ENCODE measurements at places on chromosomes 16 and 17.
A peak's percentile ranks its signal among the peaks of the same experiment; 100 is the strongest.

- DNase-seq: no peak
These were observed 51.5 kb downstream of the GSG1L start for GRCh38 chr16:28011971-28012445.

- DNase-seq: no peak
These were observed 16.9 kb downstream of the SLC4A1 start for GRCh38 chr17:44251062-44251461.

- no peak for DNase-seq
These were observed 7.5 kb upstream of the DNAJA2 start for GRCh38 chr16:46980926-46981325.

DNA sequence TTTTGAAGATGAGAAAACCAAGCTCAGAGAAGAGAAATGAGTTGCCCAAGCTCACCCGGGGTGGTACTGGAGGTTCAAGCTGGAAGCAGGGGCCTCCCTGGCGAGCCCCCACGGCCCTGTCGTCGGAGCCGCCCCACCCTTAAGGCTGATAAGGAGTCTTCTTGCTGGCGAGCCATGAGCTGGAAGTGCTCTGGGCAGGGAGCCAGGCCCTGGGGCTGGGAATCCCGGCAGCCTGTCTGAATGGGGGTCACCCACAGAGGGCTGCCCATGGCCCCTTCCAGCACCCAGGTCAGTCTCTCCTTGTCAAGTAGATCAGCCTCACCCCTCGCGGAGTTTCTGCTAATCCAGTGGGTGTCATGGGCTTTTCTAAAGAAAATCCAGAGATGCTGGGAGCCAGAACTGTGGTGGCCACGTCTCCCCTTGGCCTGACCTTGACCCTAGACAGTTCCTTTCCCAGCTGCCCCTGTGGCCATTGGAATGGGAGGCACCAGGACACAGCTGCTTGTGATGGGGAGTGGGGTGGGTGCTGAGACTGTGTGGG lies 1.2 kb upstream of the P2RX1 start:
- DNase-seq: no peak

DNA sequence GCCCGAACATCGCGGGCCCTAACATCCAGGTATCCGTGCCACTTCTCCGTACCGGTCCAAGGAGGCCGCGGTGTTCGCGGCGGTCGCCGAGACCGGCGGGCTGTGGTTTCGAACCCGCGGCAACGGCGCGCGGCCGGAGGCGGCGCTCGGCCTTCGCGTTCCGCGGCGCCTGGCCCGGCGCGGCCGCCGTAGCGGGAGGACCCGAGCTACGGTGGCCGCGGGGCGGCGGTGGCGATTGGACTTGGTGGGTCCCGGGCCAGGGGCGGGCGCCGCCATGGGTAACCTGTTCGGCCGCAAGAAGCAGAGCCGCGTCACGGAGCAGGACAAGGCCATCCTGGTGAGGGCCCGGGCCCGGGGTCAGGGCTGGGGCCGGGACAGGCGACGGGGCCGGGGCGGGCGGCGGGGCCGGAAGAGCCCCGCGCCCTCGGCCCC lies at the start of gene CHMP6:
Gene CHMP6, plus strand, starts transcription at position 197 of the 432 bp plus-strand sequence. Its CDS starts 78 bp downstream, at position 275.
- peak; percentile 66 for DNase-seq

- no peak for DNase-seq
These were observed 13.1 kb upstream of the TRAP1 start for GRCh38 chr16:3730161-3731125.

- no peak for DNase-seq
These were observed 12.4 kb upstream of the ZNF19 start for GRCh38 chr16:71501547-71501946.

GRCh38 chr17:69525920-69526841 lies 111.7 kb downstream of the MAP2K6 start:
- DNase-seq: no peak

DNA sequence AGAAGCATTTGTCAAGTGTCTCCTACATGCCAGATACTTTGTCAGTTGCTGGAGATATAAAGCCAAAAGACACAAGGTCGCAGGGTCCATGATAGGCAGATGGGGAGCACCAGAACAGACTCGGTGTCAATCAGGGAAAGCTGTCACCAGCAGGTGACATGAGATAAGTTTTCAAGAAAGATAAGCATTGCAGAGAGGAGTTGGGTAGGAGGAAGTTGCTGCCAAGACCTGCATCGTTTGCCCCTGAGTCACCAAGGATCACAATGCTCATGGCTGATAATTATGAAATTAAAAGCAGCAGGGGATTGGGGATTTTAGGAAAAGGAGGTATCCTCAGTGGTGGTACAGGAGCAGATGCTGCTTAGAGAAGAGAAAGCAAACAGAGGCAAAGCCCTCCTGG lies 551.1 kb upstream of the CDH11 start:
- DNase-seq: no peak

- DNase-seq: no peak
These were observed 55.5 kb downstream of the OTOA start for GRCh38 chr16:21719283-21719682.

DNA sequence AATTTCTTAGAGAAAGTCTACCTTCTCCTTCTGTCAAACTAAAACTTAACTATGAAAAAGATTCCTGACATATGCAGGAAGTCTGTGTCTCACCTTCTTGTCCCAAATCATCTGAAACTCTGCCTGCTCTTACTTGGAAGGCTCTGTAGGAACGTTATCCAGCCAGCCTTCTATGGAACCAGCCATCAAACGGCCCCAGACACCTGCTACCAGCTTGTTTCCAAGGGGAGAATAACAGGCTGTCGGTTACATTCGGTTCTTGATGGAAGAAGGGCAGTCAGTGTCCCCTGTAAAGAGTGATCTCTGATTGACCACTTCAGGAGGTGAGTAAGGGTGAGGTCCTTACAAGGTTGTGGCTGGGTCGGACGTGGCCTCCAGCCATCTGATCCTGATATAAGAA lies 1.7 kb downstream of the ADAMTS18 start:
- no peak for DNase-seq

GRCh38 chr16:59909262-59909661 lies 1175.1 kb upstream of the GOT2 start:
- DNase-seq: no peak

GRCh38 chr17:58758890-58759289 lies 3.2 kb downstream of the PPM1E start:
- DNase-seq: no peak

DNA sequence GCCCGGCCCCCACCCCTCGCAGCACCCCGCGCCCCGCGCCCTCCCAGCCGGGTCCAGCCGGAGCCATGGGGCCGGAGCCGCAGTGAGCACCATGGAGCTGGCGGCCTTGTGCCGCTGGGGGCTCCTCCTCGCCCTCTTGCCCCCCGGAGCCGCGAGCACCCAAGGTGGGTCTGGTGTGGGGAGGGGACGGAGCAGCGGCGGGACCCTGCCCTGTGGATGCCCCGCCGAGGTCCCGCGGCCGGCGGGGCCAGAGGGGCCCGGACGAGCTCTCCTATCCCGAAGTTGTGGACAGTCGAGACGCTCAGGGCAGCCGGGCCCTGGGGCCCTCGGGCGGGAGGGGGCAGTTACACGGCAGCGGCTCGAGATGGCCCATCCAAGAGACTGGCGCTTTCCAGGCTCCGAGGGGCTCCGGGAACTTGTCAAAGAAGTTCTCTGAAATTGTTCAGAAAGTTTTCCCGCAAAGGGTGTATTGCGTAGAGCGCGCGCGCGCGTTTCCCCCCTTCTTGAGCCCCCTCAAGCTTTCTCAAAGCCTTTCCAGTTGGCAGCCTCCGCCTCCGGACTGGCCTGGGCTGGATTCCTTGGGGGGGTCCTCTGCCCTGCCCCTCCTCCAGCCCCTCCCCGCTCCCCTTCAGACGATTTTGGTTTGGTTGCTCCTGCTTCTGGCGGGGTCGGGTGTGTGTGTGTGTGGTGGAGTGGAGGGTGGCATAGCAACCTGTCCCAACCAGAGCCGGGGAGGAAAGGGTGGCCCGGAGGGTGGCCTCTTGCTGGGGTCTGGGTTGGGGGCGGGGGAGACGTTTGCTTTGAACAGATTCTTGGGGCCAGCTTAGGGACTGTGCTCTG lies 504 bp downstream of the ERBB2 start:
- DNase-seq: no peak

DNA sequence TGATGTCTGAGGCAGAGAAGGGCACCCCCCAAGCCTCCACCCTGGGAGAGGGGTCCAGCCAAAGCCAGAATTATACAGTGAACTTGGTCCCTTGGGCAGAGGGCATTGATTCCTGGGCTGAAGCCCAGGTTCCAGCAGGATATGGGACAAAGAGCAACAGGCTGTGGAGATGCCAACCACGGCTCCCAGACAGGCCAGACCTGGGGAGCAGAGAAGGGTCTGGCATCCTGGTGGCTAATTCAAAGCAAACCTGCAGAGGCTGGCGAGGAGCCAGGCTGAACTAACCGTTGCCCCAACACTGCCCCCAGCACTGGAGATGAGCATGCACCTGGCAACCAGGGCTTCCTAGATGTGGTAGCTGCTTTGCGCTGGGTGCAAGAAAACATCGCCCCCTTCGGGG lies 3.0 kb downstream of the CES3 start:
- no peak for DNase-seq

- DNase-seq: no peak
These were observed 229.2 kb upstream of the WSCD1 start for GRCh38 chr17:5840811-5841446.

GRCh38 chr17:35774499-35774898 lies 13.8 kb downstream of the C17orf50 start:
- DNase-seq: no peak

- DNase-seq: no peak
These were observed 145.0 kb downstream of the SEC14L1 start for GRCh38 chr17:77285594-77286390.

- no peak for DNase-seq
These were observed 40.9 kb downstream of the DHRS7C start for GRCh38 chr17:9750524-9750923.

- DNase-seq: peak; percentile 46
These were observed 55.5 kb downstream of the SYT17 start for GRCh38 chr16:19223235-19224170.

GRCh38 chr16:57430955-57431354 lies 16.2 kb downstream of the CIAPIN1 start:
- no peak for DNase-seq

DNA sequence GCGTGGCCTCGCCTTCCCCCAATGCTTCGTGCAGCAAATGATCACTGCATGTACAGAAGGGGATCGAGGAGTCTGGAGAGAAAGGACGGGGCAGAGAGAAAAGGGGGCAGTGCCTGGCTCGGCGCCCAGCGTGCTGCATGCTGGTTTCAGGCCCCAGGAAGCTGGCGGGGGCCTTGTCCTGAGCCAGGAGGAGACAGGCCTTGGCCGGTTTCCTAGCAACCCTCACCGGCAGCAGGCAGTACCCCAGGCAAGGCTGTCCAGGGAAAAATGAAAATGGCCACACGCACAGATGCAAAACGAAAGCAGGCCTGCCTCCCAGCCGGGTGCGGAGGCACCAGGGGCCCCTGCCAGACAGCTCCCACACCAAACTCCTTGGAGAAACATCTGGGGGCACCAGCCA lies 126.3 kb downstream of the ZFHX3 start:
- DNase-seq: no peak

DNA sequence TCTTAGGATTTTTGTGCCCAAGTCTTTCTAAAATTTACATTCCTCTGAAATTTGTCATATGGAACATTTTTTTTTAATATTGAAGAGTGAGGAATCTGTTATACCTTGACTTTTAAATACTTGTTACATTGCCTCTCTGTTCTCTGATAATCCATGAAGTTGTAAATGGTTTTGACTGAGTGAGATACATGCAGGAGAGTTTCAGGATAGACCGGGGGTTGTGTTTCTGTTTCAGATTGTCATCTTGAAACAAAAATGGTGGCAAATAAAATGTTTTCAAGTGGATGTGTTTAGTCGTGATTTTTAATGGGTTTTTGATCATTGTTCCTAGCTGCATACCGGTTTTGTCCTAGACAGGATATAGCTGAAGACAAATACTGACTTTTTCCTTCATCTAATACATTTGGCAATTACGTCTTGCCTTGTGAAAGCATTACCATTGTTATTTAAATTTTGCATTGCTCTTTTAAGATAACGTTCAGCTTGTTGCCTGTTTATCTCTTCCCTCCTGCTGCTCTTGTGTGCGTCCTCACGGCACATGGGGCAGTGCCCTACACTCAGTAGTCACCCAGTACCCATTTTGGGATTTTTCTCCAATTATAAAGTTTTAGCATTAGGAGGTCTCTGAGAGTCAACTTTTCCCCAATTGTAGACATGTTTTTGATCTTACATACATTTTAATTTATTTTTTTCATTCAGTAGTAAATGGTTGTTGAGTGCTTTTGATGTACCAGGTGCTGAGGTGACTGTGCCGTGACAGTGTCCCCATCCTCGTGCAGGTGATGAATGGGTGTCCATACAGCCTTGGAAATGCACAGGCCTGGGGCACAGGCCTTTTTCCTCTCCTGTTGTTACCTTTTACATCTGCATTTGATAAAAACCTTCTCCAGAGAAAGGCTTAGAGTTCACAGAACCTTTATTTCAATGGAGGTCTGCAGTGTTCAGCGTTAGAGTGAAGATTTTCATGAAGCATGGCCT lies 169.9 kb downstream of the MSI2 start:
- no peak for DNase-seq

GRCh38 chr17:39703913-39704312 lies 4.0 kb downstream of the ERBB2 start:
- no peak for DNase-seq

DNA sequence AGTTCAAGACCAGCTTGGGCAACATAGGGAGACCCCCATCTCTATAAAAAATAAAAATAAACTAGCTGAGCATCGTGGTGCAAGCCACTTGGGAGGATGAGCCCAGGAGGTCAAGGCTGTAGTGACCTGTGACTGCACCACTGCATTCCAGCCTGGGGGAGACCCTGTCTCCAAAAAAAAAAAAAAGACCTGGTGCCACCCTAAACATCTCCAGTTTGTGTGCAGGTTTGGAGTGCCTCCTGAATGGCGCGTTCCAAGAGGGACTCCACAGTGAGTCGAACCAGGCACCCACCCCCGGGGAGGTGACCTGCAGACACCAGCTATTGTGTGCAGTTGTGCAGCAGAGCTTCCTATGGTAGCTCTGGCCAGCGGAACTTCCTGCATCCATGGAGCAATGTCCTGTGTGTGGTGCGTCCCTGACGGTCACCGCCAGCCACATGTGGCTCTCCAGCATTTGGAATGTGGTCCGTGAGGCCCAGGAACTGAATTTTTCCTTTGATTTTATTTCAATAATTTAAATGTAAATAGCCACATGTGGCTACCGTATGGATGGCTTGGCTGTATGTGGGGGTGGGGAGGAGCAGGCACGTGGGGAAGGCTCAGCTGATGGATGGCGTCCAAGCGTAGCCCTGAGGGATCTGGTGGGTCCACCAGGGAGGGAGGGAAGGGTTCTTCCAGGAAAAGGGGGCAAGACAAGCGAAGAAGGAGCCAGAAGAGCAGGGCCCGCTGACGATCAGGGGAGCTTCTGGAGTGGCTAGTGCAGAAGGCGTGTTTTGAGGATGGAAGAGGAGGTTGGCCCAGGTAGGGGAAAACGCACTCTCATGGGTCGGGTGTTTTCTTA lies 107.1 kb upstream of the GSE1 start:
- DNase-seq: no peak

DNA sequence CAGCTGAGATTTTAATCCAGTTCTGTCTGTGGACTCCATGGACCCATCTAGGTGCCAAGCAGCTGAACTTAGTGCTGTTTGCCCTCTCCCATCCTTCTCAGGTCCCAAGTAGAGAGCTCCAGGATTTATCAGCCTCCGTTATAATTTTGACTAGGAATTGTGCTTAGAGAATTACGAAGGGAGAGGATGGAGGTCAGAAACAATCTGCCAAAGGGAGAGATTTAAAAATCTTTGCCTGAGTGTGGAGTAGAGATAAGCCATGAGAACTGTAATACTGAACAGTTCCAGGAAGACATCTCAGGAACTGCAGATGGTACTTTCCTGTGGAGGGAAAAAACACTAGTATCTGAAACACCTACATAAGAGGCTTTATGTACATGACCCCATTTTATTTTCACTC lies 27.0 kb downstream of the CEP95 start:
- DNase-seq: no peak

Measured in activated CD4-positive, alpha-beta T cell treated with anti-CD3 and anti-CD28 coated beads for 24 hours (primary cell).